ENCODE measurements at places on chromosomes 7 and 10. TPM values are rescaled to one million over a fixed set of nuclear protein-coding genes. Genes with fewer than 3 reads are reported as not detected.

GRCh38 chr10:62573929-62574328, 199.8 kb downstream of the ZNF365 start:
- H3K27ac ChIP-seq, result no peak overlapping the region
- peaks cover 2% of the 10 kb centered on the region for H3K36me3 ChIP-seq
- DNase-seq, result no peak

DNA sequence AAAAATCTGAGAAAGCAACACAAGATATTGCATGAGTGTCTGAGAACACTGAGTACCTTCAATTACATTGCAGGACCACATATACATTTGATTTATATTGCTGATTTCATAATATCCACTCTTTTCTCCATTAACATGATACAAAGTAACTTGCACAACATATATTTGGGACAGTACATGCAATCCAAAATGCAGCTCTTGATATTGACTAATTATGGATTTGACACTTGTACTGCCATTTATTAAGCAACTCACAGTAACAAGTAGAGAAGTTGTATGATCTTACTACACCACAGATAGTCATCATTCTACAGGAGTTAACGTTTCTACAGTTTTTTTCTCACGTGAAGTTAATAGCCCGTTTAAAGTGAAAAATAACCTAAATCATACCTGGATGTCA, 46.7 kb downstream of the USP6NL start:
- H3K27me3 ChIP-seq, result peaks cover 5% of the 10 kb centered on the region
- peaks cover 5% of the 10 kb centered on the region for H3K4me1 ChIP-seq

GRCh38 chr7:85232068-85232467, 45.2 kb upstream of the SEMA3D start:
- H3K4me1 ChIP-seq, result no peaks in the 10 kb centered on the region
- no peak overlapping the region for H3K4me3 ChIP-seq
- DNase-seq, result no peak
- H3K36me3 ChIP-seq, result no peaks in the 10 kb centered on the region

- H3K4me3 ChIP-seq, result no peak overlapping the region
- H3K4me1 ChIP-seq, result no peaks in the 10 kb centered on the region
- H3K36me3 ChIP-seq, result no peaks in the 10 kb centered on the region
- no peaks in the 10 kb centered on the region for H3K27me3 ChIP-seq
These were observed 768.5 kb downstream of the NXPH1 start for GRCh38 chr7:9201928-9202327.

Gene AKR1C1
- 1.2 TPM for total RNA-seq

Gene MYO1G
- total RNA-seq, result 245 TPM

Gene RPEL1
- not detected for total RNA-seq

GRCh38 chr7:36208997-36209813, 56.2 kb downstream of the EEPD1 start:
- DNase-seq, result peak; percentile 55
- H3K4me1 ChIP-seq, result peaks cover 42% of the 10 kb centered on the region
- H3K36me3 ChIP-seq, result peaks cover 2% of the 10 kb centered on the region
- H3K27ac ChIP-seq, result peak overlapping the region; percentile 100
- H3K27me3 ChIP-seq, result no peaks in the 10 kb centered on the region
- H3K4me3 ChIP-seq, result peak overlapping the region; percentile 75

DNA sequence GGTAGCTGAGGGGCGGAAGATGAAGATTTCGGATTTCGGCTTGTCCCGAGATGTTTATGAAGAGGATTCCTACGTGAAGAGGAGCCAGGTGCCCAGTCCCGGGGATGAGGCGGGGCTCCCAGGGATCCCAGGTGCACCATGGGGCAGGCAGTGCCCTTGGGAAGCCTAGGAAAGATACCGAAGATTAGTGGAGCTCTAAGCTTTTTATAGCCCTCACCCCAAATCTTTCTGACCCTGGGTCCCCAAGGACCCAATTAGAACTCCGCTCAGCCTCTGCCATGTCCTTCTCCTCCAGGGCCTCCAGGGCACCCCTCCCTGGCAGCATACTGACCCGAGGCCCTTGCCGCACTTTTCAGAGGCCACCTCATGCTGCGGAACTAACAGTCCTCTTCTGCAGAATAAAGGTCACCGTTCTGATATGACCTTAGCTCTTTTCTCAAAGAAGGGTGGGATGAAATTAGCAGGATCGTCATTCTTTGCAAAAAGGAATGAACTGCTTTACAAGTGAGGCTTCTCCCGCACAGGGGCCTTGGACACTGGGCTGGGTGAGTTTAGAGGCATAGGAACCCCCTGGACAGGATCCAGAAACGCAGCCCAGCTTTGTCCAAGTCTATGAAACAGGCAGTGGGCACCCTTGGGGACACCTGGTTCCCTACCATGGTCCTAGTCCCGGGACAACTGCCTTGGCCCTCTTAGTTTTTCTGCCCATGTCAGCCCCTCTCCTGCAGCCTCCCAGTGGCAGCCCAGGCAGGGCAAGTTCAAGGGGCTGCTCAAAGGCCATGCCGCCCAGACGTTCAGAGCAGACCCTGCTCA, 17.9 kb upstream of the CSGALNACT2 start:
- peak overlapping the region; percentile 64 for H3K4me3 ChIP-seq
- H3K27me3 ChIP-seq, result no peaks in the 10 kb centered on the region
- no peaks in the 10 kb centered on the region for H3K36me3 ChIP-seq
- DNase-seq, result no peak
- peaks cover 18% of the 10 kb centered on the region for H3K4me1 ChIP-seq
- peak overlapping the region; percentile 89 for H3K27ac ChIP-seq

GRCh38 chr7:21690705-21691104, 147.9 kb downstream of the DNAH11 start:
- H3K4me1 ChIP-seq, result peaks cover 2% of the 10 kb centered on the region
- H3K36me3 ChIP-seq, result no peaks in the 10 kb centered on the region
- H3K27ac ChIP-seq, result no peak overlapping the region
- no peak for DNase-seq
- H3K27me3 ChIP-seq, result no peaks in the 10 kb centered on the region

Gene HOXA13
- total RNA-seq, result not detected

Gene ZFAND2A
- 87.8 TPM for total RNA-seq

DNA sequence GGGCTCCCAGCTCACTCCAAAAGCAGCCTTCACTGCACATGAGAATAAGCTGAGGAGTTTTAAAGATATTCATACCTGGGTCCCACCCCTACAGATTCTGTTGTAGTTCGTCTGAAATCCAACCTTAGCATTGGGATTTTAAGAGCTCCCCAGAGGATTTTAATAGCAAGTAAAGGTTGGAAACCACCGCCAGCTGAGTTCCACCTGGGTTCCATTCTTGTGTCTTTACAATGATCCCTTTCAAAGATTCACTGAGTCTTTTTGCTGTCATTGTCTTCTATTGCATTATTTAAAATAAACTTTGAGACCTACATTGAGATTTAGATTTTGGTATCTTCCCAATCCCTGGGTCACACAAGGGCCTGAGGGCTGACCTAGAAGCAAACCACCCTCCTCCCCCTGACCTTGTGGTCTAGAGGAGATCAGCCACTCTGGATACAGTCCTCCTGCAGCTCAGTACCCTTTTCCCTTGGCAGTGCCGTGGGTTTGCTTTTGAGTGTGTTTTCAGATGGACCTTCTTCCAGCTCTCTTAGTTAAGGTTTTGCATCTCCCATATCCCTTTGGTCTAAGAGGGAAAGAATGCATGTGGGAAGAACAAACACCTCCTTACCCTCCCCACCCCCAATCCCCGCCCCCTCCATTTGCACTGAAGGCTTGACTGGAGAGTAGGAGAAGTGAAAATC, 22.6 kb upstream of the SIRT1 start:
- H3K36me3 ChIP-seq, result no peaks in the 10 kb centered on the region
- no peaks in the 10 kb centered on the region for H3K27me3 ChIP-seq
- no peak overlapping the region for H3K27ac ChIP-seq
- DNase-seq, result no peak
- H3K4me1 ChIP-seq, result no peaks in the 10 kb centered on the region

GRCh38 chr10:70094250-70094649, 38.4 kb downstream of the AIFM2 start:
- H3K4me3 ChIP-seq, result peak overlapping the region; percentile 67
- H3K4me1 ChIP-seq, result peaks cover 36% of the 10 kb centered on the region
- no peaks in the 10 kb centered on the region for H3K27me3 ChIP-seq
- H3K36me3 ChIP-seq, result peaks cover 6% of the 10 kb centered on the region

Gene GPER1
- 0.25 TPM for total RNA-seq

GRCh38 chr10:97102441-97102840, 83.3 kb downstream of the SLIT1 start:
- H3K27me3 ChIP-seq, result peaks cover 57% of the 10 kb centered on the region
- H3K4me1 ChIP-seq, result peaks cover 6% of the 10 kb centered on the region
- no peak overlapping the region for H3K27ac ChIP-seq
- H3K4me3 ChIP-seq, result no peak overlapping the region

DNA sequence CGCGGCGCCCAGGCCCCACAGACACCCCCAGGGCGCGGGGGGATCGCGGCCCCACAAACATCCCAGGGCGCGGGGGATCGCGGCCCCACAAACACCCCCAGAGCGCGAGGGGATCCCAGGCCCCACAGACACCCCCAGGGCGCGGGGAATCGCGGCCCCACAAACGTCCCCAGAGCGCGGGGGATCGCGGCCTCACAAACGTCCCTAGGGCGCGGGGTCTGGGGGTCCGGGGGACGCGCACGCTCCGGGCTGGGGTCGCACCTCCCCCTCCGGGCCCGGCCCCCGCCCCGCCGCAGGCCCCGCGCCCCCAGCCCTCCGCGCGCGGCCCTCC, 382 bp downstream of the DIP2C start:
- H3K36me3 ChIP-seq, result peaks cover 3% of the 10 kb centered on the region
- H3K4me1 ChIP-seq, result peaks cover 10% of the 10 kb centered on the region
- no peak for DNase-seq
- peaks cover 59% of the 10 kb centered on the region for H3K27me3 ChIP-seq
- H3K4me3 ChIP-seq, result peak overlapping the region; percentile 55
- H3K27ac ChIP-seq, result no peak overlapping the region

Gene ATP6V0A4
- not detected for total RNA-seq

GRCh38 chr10:76074659-76075058, 643.2 kb downstream of the LRMDA start:
- H3K4me3 ChIP-seq, result peak overlapping the region; percentile 7
- no peaks in the 10 kb centered on the region for H3K27me3 ChIP-seq
- no peaks in the 10 kb centered on the region for H3K36me3 ChIP-seq
- no peak for DNase-seq

Gene PNLIPRP1
- not detected for total RNA-seq

GRCh38 chr7:132464740-132465139, 111.5 kb downstream of the PLXNA4 start:
- H3K4me1 ChIP-seq, result peaks cover 12% of the 10 kb centered on the region
- no peak for DNase-seq
- peaks cover 4% of the 10 kb centered on the region for H3K36me3 ChIP-seq

Gene PHYH
- total RNA-seq, result 10.9 TPM

Gene PDIA4
- 42.4 TPM for total RNA-seq

DNA sequence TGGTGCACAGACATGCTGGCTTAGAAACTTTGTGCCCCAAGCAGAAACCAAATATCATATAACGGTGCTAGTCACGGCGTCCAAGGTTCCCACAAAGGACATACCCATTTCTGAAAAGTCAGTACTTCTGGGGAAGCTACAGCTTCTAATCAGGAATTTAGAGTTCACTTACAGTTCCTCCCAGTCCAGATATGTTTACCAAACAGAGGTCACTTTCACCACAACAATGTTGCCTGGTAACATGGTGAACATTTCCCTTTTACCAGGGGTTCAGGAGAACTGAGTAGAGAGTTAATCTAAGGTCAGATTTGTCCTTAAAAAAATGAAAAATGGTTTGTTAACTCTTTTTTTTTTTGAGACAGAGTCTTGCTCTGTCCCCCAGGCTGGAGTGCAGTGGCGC, 265.9 kb upstream of the MKLN1 start:
- peak overlapping the region; percentile 80 for H3K4me3 ChIP-seq
- H3K4me1 ChIP-seq, result peaks cover 49% of the 10 kb centered on the region
- peak overlapping the region; percentile 98 for H3K27ac ChIP-seq
- DNase-seq, result no peak
- H3K27me3 ChIP-seq, result no peaks in the 10 kb centered on the region

Gene CTAGE6
- 0.73 TPM for total RNA-seq

Gene EPC1
- 189 TPM for total RNA-seq

Gene VSIR
- 124 TPM for total RNA-seq

DNA sequence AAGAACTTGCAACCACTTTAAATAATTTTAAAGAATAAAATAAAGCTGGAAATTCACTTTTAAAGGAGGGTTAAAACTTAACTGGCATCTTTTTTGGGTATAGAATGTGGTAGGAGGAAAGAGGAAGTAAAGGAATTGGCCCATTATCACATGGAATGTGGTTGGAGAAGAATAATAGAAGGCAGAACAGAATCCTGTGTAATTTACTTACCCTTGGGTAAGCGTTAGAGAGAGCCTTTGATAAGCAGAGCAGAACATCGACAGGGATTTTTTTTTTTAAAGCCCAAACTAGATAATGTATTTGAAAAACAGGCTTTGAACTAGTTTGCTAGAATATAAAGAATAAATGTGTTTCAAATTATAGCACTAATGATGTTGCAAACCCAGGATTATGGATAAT, 199.8 kb upstream of the KIAA1217 start:
- peaks cover 5% of the 10 kb centered on the region for H3K27me3 ChIP-seq
- no peak for DNase-seq
- no peaks in the 10 kb centered on the region for H3K36me3 ChIP-seq
- no peak overlapping the region for H3K27ac ChIP-seq
- no peaks in the 10 kb centered on the region for H3K4me1 ChIP-seq

GRCh38 chr7:146655928-146656797, 539.6 kb downstream of the CNTNAP2 start:
- no peaks in the 10 kb centered on the region for H3K27me3 ChIP-seq
- no peaks in the 10 kb centered on the region for H3K4me1 ChIP-seq
- no peak overlapping the region for H3K4me3 ChIP-seq
- no peaks in the 10 kb centered on the region for H3K36me3 ChIP-seq
- DNase-seq, result no peak
- H3K27ac ChIP-seq, result no peak overlapping the region

Gene NOM1
- 35.8 TPM for total RNA-seq

DNA sequence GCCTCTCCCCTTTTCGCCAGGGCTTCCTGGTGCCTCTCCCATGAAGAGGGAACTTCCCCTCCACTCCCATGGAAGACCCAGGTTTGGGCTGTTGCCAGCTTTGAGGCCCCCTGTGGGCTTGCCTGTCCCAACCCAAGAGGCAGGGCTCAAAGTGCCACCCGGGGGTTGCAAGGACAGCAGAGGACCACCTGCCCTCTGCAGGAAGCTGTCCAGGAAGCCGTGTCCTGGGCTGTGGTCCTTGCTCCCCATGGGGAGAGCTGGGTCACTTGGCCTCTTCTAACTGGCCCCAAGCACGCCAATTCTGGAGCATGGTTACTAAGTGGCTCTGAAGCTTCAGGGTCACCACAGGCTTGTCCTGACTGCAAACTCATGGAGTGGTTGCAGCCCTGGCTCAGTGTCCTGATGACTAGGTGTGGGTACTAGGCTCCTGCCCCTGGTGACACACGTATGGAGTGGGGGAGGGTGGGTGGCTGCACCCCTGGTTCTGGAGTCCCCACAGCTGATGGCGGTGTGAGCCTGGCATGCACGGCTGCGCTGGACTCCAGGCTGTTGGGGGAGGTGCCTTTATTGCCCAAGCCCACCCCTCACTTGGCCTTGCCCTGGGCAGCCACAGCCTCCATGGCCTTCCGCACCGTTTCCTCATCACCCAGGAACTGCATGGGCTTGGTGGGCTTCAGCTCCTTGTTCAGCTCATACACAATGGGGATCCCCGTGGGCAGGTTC, 3.0 kb downstream of the PGAM2 start:
- H3K4me1 ChIP-seq, result peaks cover 11% of the 10 kb centered on the region
- no peak overlapping the region for H3K4me3 ChIP-seq
- DNase-seq, result no peak
- H3K27ac ChIP-seq, result no peak overlapping the region
- peaks cover 2% of the 10 kb centered on the region for H3K36me3 ChIP-seq

- H3K27me3 ChIP-seq, result no peaks in the 10 kb centered on the region
- H3K27ac ChIP-seq, result no peak overlapping the region
- no peaks in the 10 kb centered on the region for H3K36me3 ChIP-seq
- DNase-seq, result no peak
These were observed 151.1 kb downstream of the SORCS1 start for GRCh38 chr10:107013258-107014006.

Gene COBL
- total RNA-seq, result not detected

Gene HOXA10
- not detected for total RNA-seq
